ENCODE measurements at places on chromosomes 7 and 10.
A peak's percentile ranks its signal among the peaks of the same experiment; 100 is the strongest.

- no peak for DNase-seq
Observed at GRCh38 chr10:55400075-55400849, 599.2 kb upstream of the PCDH15 start.

GRCh38 chr7:90690159-90690858, 94.2 kb downstream of the CDK14 start:
- no peak for DNase-seq

GRCh38 chr10:114879541-114880158, 58.1 kb downstream of the FHIP2A start:
- DNase-seq: peak; percentile 60

GRCh38 chr7:13476881-13477444, 512.5 kb downstream of the ETV1 start:
- DNase-seq: no peak

DNA sequence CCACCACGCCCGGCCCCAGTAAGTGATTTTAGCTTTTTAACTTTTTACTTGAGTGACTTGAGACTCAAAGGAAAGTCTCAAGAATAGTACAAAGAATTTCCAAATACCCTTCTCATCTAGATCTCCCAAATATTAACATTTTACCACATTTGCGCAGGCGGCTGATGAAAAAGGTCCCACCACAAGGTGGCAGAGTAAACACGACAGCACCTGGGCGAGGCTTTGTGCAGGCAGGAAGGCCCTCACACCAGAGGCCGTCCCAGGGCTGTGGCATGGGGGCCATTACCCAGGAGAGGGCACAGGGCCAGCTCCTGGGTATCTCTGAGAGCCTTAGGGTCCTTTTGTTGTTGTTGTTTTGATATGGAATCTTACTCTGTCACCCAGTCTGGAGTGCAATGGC, 50.0 kb upstream of the WIPI2 start:
- peak; percentile 49 for DNase-seq

- DNase-seq: peak; percentile 74
Observed at GRCh38 chr7:55140221-55140940, 121.6 kb downstream of the EGFR start.

- no peak for DNase-seq
Observed at GRCh38 chr7:100040575-100040974, 9.0 kb upstream of the ZSCAN21 start.

Measured in BE2C (cell line).